SK-MEL-5 (cell line): ENCODE measurements at places on chromosomes 4 and X. TPM values are rescaled to one million over a fixed set of nuclear protein-coding genes. Genes with fewer than 3 reads are reported as not detected.

The TNMD gene
- total RNA-seq: not detected in 2 replicates

The PCYT1B gene
- 1.1 and 1.6 TPM in 2 replicates for total RNA-seq

DNA sequence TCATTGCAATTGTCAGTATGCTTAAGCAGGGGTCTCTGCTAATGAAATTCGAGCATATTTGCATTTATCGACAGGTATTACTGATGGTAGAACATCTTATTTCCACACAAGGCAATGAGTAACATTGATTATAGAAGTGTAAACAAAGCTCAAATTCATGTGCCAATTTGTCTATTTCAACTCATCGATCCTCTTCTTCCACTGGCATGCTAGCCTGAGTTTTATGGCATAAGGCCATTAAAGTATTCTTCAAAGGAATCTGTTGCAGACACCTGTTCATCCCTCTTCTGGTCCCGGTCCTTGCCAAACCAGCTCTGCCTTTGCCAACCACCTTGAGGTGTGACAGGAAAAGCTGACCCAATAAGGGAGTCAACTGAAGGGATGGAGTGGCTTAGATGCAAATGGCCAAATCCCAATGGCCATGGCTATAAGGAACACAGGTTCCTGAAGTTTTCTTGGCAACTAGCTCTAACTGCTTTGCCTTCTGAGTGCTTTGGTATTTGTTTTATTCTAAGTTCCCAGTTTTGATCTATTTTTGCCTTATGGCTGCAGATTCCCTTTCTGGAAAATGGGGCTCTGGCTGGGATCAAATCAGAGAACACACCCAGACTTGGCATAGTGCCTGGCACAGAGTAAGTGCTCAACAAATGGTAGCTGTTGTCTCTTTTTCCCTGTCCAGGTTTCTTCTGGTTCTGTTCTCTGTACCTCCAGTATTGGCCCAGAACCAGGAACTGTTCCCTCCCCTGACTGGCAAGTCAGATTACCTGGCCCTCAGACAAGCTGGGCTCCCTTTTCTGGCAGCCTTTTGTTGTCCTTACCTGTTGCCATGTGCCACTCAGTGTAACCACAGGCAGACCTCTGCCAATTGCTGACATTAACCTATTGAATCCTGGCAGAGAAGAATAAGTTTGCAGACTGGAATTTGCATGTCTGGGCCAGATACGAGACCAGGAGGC is 63.1 kb downstream of the RTL9 start:
- DNase-seq: no peak

The TEX13B gene
- total RNA-seq: 0.24 TPM in 1 of 2 replicates, not detected in the other

The EPHA5 gene
- 6.0 and 8.7 TPM in 2 replicates for total RNA-seq

The KDR gene
- 3.4 and 4.2 TPM in 2 replicates for total RNA-seq

DNA sequence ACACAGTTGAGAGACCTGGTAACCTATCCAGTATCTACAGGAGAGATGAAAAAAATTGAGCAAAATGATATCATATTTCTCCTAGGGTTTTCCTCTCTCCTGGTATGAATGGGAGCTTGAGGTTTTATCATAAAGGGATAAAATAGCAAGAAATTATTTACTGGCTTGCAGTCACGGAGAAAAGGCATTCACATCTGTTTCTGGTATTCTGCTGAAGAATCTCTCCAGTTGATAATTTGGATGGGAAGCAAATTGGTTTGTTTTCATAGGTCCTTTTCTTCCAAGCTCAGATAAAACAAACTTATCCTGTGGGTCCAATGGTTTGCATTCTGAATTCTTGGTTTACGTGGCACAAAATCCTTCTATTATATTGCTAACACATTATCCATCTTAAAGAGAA is 83.1 kb upstream of the GYPA start:
- DNase-seq: no peak

DNA sequence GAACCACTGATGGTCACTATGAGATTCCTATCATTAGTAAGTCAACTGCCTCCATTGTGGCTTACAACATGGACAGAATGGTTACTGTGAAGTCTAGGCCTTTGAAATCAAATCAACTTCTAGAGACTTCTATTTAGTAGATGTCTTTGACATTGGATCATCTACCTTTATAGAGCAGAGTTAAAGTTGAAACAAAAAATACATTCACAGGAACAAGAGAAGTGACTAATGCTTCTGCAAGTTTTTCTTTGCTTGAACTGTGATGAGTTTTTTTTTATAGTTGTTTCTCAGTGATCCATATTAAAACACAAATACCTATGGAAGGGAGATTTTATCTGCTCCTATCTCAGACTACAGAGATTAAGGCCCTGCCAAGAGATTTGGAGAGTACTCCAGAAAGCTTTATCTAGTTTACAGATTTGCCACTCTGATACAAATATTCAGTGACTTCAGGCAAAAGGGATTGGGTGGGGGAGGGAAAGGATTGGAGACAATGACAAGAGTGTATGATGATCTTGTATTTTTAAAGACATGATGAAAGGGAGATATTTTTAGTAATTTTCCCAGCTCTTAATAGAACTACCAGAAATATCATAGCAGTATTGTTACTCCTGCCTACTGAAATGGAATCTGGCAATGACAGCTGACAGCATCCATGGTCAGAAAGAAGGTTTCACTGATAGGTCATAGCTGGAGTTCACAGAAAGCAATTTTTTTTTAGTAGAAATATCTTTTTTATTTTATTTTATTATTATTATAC is 16.0 kb upstream of the EPGN start:
- DNase-seq: no peak

- DNase-seq: no peak
Measured at GRCh38 chr4:2333916-2334644, 72.2 kb upstream of the MXD4 start.

DNA sequence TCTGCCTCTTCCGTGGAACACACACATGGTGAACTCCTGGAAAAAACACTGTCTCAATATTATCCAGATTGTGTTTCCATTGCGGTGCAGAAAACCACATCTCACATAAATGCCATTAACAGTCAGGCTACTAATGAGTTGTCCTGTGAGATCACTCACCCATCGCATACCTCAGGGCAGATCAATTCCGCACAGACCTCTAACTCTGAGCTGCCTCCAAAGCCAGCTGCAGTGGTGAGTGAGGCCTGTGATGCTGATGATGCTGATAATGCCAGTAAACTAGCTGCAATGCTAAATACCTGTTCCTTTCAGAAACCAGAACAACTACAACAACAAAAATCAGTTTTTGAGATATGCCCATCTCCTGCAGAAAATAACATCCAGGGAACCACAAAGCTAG is 87.9 kb downstream of the TET2 start:
- DNase-seq: no peak

GRCh38 chrX:120453985-120454384 is 15.1 kb downstream of the LAMP2 start:
- no peak for DNase-seq

DNA sequence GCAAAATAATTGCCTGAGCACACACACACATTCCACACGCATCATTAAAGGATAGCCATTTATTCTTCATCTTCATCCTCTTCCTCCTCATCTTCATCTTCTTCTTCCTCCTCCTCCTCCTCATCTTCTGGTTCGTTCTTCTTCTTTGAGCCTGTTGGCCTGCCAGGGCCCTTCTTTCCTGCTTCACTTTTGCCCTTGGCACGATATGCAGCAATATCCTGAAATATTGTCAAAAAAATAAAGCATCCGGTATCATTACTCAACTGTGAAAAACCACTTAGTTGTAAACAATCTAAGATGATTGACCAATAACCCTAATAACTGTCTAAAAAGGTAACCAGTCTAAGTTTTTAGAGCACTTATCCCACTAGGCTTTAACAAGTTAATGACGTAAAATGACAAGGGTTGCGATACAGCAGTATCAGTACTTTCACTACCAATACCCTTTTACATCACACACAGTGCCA is 2.1 kb downstream of the HMGB2 start:
- DNase-seq: no peak

GRCh38 chrX:136210243-136210642 is 41.0 kb downstream of the MAP7D3 start:
- no peak for DNase-seq

The ZAR1 gene
- not detected in 2 replicates for total RNA-seq

- peak; percentile 50 for DNase-seq
Measured at GRCh38 chr4:115113506-115114106, at the start of gene NDST4. Gene NDST4, minus strand, starts transcription at chr4:115113620. Its CDS starts 36,584 bp downstream, at chr4:115077036.

DNA sequence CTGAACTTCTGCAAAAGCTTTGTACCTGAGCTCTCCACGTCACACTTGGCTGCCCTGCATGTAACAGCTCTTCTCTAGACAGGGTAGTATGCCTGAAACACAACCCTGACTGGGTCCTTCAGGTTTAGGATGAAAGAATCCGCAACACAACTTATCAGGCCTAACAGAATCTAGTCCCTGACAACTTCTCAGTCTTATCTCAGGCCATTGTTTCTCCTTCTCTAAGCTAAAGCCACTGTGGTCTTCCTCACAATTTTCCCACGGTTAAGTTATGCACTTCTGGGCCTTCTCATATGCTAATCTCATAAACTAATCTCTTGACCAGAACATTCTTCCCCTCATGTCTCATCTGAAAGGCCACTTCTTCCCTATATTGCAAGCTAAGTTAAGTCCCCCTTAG is 10.8 kb upstream of the TMPRSS11B start:
- no peak for DNase-seq
